Stimulated activated naive CD8-positive, alpha-beta T cell treated with anti-CD3 and anti-CD28 coated beads, Interleukin-15, amount 100 ng/mL, for 72 hours (primary cell): ENCODE measurements at places on chromosomes 6 and 20.

- no peak for DNase-seq
These were observed 204.3 kb upstream of the RSPO3 start for GRCh38 chr6:126914172-126914571.

- DNase-seq, result no peak
These were observed 173.9 kb downstream of the QKI start for GRCh38 chr6:163588220-163588919.

- no peak for DNase-seq
These were observed 337.2 kb downstream of the SMOC2 start for GRCh38 chr6:168778201-168778600.

- DNase-seq, result no peak
These were observed 112.0 kb upstream of the SIRPA start for GRCh38 chr20:1783245-1783644.

DNA sequence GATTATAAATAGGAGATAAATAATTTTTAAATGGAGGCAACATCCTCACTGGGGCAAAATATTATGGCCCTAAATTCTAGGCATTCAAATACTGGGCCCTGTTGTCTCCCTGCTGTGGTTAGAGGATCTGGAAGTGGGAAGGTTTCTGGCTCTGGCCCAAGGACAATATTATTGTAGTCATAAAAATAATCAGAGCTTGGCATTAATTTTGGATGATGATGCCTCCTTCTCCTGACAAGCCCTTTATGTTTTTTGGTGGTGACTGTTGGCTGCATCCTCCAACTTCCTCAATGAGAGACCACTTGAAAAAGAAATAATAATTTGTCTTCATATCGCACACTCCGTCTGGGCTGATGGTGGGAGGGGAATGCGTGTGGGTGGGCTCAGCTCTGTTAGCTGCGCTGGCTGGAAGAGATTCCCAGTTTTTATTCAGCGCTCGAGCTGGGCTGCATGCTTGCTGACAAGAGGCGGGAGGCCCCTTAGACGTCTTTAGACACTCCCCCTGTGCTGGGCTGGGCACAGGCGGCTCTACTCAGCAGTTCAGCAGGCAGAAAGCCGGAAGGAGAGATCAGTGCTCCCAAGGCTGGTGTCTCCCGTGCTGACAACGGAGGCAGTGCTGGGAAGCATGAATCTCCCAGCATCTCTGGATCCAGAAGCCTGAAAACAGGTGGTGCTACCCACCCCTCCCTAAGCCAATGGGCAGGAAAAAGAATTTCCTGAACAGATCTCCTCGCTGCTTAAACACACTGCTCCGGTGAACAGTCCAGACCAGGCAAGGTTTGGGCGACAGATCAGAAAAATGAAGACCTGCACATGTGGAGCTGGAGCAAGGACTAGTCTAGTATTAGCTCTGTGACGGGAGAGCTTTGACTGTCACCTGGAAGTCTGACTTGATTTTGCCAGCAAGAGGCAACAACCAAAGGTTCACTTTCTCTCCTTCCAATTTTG, 97.7 kb downstream of the SYCP2 start:
- DNase-seq, result no peak

DNA sequence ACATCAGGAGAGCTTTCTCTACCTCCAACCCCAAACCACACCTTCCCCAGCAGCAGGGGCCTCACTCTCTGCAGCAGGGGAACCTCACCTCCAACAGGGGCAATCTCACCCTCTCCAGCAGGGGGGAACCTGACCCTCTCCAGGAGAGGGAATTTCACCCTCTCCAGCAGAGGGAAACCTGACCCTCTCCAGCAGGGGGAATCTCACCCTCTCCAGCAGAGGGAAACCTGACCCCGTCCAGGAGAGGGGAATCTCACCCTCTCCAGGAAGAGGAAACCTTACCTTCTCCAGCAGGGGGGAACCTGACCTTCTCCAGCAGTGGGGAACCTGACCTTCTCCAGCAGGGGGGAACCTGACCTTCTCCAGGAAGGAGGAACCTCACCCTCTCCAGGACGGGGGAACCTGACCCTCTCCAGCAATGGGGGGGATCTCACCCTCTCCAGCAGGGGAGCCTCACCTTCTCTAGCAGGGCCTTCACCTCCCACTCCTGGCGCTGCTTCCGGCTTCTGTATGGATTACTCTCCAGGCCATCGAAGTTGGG, 3.1 kb downstream of the B3GALT4 start:
- no peak for DNase-seq
